Kasumi-1 (cell line): ENCODE measurements at places on chromosomes 12 and 14.

DNA sequence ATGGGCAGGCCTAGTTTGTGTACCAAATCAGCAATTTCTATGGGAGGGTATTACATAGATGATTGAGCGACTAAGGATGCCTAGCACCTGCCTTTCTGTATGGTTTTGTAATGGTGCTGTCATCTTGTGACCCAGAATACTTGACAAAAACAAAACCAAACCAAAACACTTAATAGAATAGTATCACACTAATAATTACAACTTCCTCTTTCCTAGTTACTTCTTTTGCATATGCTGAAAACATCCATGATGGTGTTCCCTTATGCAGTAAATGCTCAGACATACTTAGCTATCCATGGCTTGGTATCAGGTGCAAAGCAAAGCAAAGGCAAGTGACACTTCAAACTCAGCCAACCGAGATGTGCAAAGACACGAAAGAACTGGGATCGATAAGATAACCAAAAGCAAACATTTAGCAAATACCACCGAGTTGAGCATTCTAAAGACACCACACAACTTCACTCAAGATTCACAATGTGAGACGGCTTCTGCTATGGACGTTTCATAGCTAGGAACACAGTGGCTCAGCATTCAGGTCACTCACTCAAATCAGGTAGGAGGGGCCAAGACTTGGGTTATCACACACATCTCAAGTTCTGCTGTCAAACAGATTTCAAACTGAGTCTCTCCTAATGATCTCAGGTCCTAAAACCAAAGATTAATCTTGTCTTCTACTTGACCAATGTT lies 24.3 kb downstream of the PPP1CC start:
- no peak for DNase-seq

DNA sequence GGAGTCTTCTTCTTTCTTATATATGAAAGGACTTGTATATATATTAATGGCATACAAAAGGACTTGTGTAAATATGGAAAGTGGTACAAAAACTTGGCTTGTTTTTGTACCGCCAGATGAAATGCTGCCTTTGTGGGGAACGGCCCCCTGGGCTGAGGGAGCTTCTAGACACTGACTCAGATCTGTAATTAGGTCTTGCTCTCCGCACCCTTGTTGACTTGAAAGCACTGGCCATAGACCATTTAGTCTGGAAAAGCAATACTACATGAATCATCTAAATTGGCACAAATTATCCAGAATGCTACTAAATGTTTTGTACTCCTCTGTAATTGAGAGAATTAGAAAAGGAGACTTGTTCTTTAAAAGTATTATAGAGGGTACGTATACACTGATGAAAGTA lies 399.9 kb upstream of the RGS6 start:
- DNase-seq: no peak

- no peak for DNase-seq
Measured at GRCh38 chr12:49917166-49917787, 13.6 kb upstream of the FAIM2 start.

DNA sequence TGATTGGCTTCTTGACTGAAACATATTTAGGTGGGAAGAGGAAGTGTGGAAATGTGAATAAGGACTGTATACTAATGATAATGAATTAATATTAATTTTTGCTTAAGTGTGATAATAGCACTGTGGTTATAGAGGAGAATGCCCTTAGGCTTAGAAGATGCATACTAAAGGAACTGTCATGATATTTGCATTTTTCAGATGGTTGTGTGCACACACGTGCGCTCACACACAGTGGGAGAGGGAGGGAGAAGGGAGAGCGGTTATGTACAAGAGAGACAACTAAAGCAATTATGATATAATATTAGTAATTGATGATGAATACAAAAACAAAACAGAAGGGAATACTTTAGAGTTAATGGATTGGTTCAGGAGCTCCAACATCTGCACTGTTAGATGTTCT lies 54.2 kb downstream of the RCOR1 start:
- no peak for DNase-seq

DNA sequence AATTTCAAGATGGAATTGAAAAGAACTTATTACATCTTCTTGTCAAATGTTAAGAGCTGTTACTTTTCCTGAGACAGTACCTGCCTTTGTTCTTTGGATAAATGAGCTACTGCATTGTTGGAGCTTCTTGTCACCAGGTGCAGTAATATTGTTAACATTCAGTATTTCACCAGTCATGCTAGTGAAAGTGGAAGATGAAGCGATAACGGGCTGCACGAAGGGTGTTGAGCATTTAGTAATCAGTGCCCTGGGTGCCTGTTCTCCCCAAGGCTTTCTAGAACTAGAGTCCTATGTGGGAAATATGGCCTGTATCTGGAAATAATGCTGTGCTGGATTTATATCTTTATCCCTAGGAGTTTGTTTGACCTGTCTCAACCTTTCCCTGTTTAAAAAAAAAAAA lies 83.2 kb downstream of the PPP2R5C start:
- no peak for DNase-seq

DNA sequence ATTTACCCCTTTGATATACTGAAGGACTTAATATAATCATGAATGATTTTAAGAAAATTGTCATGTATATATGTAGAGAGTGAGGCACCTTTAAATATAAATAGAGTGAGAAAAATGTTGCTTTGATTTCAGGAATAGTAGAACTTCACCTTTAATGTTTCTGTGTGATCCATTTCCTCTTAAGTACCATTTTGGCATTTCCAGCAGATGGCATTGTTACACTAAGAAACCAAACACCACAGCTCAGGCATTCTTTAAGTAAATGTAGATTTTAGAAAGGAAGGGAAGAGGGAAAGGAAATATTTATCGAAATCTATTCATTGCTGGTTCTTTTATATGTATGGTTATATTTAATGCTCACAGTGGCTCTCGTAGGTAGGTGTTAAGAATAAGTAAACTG lies 556.7 kb upstream of the FBXO33 start:
- peak; percentile 69 for DNase-seq

DNA sequence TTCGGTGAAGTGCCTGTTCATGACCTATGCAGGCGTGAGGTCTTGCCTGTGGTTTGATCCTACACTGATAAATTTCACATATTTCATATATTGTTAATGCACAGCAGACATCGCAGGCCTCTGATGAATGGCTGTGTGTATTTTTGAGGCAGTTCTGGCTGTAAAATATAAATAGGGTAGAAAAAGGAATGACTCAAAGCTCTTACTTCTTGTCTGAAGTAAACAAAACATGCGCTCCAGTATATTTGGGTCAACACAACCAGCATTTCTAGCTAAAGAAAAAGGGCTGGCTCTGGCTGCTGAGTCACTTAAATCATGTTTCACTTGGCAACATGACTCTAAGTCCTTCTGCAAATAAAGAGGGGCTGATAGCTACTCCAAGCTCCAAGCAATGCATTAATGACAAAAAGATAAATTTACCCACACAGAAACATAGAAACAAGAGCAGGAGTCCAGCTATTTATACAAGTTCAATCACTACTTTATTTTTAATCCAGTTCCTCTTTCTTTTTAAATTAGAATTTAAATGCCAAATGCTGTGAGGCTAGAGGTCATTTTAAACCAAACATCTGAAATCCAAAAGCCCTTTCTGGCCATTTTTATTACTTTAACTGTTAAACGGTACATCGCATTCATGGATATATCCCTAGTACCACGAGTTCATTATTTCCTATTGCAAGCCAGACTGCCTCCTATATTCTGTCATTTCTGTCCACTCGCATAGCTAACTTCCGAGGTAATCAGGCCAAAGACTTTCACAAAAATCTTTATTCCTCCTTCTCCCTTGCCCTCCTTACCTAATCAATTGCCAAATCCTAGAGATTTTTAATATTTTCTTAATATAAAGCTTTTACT lies 54.3 kb upstream of the TMCC3 start:
- no peak for DNase-seq

GRCh38 chr14:49036984-49037516 lies 549.1 kb downstream of the RPS29 start:
- no peak for DNase-seq

DNA sequence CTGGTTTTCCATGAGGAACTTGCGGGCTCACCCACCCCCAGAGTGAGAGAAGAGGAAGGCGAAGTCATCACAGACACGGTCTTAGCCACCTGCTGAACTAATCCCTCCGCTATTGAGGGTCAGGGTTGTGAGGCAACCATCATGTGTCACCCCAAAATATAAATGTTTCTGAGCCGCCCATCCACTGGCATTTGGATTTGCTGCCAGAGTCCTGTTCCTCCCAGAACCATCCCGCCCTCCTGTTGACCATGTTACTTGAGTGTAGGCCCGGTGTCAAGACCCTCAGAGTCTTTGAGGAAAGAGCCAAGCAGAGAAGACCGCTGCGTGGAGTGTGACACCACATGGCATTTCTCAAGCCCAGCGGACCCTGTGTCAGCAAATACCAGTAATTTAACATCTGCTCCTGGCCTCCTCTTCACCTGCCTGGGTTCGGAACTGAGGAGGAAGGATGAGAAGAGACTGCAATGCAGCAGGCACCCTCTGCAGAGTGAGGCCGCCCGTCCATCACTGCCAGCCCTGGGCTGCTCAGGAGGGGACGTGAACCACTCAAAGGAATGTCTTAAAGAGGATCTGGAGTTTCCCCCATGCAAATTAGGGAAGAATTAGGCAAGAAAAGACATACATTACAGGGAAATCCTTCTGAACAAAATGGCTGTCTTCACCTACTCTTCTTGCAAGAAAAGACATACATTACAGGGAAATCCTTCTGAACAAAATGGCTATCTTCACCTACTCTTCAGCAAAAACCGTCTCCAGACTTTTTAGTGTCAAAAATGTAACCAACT lies 100.4 kb downstream of the FBXL14 start:
- DNase-seq: no peak

DNA sequence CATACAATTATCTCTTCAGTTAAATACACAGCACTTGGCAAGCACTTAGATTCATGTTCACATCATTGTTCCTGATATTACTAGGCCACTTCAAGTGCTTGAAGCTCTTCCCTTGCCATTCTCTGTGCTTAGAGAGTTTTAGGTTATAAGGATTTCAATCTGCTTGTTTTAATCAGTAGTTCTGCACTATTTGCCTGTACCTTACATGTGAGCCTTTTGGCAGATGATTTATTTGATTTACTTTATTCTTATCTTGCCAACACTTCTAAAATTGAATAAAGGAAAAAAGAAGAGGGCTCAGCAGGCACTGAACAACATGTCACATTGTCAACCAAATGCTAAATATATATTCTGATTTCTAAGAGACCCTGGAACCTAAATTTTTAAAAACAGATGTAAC lies 363.8 kb upstream of the USP15 start:
- no peak for DNase-seq

DNA sequence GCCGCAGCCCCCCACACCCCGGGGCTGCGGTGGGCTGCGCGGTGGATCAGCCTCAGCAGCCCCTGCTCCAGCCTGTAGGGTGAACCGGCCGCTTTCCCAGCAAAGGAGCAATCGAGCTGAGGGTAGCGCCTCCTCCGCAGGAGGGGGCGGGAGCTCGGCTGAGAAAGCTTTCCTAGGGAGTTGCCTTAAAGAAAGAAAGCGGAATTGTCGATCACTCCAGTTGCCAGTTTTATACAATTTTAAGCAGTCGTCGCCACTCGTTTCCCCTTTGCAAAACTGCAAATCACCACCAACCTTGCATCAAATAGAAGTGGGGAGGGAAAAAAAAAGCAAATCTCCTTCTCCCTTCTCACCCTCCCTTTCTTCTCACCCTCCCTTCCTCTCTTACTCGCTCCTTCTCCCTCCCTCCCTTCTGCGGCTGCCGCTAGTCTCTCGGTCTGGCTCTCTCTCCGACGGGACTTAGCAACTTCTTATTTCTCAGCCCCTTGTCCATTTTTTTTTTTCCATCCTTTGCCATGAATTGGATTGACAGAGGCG lies at the start of gene PDE3A:
TSS of gene PDE3A (plus strand) at position 424 of the 537 bp plus-strand sequence. CDS start 748 bp downstream, outside the sequence.
- peak; percentile 87 for DNase-seq

- no peak for DNase-seq
Measured at GRCh38 chr12:131033486-131033885, 79.8 kb downstream of the ADGRD1 start.

GRCh38 chr12:45703942-45704341 lies 25.6 kb upstream of the ARID2 start:
- DNase-seq: no peak

- no peak for DNase-seq
Measured at GRCh38 chr12:6333029-6333428, 8.8 kb downstream of the TNFRSF1A start.

DNA sequence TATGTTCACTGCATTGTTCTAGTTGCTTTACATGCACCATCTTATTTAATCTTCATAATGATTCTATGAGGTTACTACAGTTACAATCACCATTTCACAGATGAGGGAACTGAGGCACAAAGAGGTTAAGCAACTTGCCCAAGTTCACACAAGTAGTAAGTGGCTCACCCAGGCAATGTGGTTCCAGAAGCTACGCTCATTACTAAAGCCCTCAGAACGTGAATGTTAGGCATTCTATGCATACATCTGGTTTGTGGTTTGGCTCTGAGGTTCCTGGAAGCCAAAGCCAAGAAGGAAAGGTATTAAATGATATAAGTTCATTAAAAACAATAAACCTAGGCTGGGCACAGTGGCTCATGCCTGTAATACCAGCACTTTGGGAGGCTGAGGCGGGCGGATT lies 14.4 kb upstream of the VRTN start:
- no peak for DNase-seq

DNA sequence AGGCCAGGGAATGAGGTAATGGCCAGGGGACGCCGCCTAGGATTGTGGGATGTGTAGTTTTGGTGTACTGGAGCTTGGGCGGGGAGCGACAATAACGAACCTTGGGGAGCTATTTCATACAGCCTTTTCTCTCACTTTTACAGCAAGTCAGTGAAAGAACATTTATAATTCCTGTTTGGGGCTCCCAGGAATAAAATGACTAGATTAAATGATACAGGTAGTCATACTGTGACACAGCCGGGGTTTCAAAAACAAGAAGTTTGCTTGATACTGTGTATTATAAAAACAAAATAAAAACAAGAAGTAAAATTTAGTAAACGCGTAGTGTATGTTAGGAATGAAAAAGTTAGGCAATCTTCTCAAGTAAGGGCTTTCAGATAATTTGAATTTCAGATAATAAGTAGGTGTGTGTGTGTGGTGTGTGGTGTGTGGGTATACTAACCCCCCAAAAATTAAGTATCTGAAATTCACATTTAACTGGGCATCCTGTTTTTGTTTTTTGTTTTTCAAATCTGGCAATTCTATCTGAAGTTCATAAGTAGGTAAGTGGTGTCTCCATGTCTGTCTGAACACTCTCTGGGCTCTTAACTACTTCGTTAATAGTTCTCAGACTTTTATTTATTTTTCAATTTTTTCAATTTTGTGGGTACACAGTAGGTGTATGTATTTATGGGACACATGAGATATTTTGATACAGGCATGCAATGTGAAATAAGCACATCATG lies 458 bp upstream of the DCTN2 start:
- peak; percentile 99 for DNase-seq

GRCh38 chr14:43894534-43894933 lies 612.5 kb downstream of the FSCB start:
- peak; percentile 49 for DNase-seq

GRCh38 chr14:99524804-99525698 lies 43.8 kb downstream of the CCNK start:
- DNase-seq: no peak

- DNase-seq: no peak
Measured at GRCh38 chr12:116426391-116427136, 132.6 kb upstream of the MAP1LC3B2 start.

- no peak for DNase-seq
Measured at GRCh38 chr12:93427779-93428564, 13.8 kb downstream of the UBE2N start.

- no peak for DNase-seq
Measured at GRCh38 chr12:32983968-32984367, 87.4 kb upstream of the PKP2 start.
